T-helper 2 cell (primary cell): ENCODE measurements at places on chromosomes 2 and 18.

GRCh38 chr2:107585851-107586250 is 240.8 kb upstream of the RGPD4 start:
- no peak for DNase-seq

DNA sequence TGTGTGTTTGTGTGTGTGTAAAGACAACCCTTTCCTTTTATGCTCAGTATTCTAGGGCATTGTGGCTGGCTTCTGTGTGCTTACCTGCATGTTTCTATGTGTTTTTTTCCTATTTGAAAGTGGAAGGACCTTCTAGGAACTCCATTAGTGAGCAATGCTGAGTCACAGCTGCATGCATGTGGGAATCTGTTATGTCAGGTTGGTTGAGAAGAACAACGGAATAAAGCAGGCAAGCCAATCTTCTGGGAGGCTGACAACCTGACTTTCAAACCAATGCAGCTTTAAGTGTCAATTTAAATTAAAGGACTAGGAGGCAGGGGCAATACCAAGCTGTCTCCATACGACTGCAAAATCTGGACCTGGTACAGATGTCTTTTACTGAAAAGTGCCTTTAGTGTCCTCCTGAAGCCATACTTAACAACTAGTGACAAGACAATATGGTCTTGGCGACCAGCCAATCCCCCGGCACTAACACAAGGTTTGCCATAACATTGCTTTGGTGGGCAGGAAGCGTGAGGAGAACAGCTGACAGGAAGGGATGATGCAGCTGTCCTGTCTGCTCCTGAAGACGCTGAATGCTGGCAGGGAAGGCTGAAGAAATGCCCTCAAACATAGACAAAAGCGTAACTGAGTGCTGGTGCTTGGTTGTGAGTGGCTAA is 514.7 kb upstream of the CDH7 start:
- no peak for DNase-seq

DNA sequence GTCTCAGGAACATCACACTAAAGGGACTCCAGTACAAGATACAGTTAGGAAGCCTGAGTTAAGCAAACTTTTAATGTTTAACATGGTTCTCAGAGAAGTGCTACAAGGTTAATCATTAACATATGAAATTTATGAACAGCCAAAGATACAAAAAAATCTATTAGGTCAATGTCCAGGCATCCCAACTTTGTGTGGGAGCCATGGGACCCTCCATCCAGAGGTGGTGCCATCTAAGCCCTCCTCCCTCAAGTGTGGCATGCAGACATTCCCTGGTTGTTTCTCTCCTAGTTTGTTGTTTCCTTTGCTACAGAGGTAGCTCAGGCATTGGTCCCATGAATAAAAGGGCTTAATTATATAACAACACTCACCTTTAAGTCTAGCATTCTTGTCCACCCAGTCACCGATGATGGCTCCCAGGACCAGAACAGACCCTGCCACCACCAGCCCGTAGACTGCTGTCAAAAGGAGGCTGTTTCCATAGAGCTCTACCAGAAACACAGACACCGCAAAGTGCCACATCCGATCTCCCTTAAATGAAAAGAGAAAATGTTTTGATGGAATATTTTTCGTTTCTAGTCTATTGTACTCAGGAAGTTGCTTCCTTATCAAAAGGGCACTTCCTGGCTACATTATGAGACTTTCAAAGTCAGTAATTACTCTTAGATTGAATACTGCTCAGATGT is 5.7 kb downstream of the SLC40A1 start:
- no peak for DNase-seq

- DNase-seq, result no peak
Observed at GRCh38 chr2:208556983-208557484, 150.4 kb downstream of the PTH2R start.

- DNase-seq, result no peak
Observed at GRCh38 chr2:102770506-102770905, 8.7 kb downstream of the TMEM182 start.

DNA sequence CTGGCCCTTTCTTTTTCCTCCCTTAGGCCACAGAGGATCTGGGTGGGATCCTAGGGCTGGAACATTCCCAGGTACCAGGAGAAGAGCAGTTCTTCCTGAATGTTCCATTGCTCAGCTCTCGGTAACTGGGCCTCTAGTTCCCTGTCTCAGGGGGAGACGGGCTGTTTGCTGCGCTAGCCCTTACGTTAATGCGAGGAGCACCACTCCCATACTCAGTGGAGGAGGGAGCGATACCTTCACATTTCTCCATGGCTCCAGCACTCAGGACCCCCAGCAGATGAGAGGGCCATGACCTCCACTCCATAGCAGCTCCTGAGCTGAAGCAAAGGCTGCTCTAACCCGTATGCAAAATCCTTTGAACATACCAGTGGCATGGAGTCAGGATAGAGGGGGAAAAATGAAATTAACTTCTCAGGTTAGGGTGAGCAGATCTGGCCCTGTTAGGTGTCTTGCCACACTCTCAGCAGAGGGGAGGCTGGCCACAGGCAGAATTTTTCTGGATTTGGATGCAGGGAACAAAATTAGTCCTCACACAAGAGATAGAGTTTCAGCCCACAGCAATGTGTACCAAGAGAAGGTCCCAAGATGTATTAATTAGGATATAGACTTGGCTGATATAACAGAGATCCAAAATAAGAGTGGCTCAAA is 206.7 kb downstream of the ZFP36L2 start:
- DNase-seq, result no peak

- no peak for DNase-seq
Observed at GRCh38 chr2:137928547-137929518, 35.4 kb upstream of the HNMT start.

DNA sequence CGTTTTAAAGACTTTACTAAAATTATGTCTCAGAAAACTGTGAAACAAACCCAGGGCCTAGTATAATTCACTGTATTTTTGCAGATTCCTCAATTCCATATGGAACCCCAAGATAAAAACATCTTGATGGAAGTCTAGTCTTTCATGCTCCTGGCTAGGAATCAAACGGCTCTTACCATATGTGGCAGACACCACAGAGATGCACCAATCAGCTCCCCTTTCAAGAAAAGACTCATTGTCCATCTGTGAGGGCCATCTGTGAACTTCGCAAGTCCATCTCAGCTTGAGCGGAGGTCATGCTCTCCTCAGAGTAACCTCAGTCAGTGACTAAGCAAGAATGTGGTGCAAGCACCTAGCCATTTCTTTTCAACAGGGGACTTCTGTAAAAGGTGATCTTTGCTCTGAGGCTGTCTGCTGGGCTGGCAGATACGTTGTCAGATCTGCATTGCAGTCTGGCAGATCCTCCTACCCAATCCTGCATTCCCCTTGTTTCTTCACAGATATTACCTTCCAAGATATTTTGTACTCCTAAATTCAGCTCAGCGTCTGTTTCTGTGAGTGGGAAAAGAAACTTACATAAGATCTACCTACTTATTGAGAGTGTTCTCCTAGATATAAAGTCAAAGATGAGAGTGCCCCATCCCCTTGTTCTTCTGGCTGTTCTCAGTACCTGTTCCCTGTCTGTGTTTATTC is 419.3 kb downstream of the SPAG16 start:
- no peak for DNase-seq

DNA sequence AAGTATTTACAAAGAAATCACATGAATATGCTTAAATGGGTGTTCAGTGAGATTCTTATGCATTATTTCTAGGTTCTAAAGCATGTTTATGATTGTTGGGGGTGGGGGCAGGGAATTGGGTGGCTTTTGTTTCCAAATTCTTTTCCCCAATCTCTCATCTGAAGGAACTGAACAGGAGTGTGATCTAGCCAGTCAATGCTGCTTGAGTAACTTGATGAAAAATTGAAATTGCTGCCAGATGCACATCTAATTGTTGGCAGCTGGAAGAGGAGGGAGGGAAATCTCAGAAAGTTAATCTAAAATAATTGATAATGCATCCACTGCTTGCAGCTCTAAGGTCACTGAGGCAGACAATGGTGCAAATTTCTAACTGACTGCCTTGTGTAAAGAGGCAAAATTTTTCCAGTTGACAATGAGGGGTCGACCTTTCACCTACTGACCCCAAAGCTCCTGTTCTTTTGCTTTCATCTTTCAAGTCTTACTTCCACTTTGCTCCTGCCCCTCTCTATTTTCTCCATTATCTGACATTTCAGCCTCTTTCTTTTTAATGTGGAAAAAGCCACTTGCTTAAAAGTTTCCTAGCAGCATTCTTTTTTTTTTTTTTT is 53.3 kb downstream of the IRS1 start:
- DNase-seq, result no peak

GRCh38 chr2:69621440-69621839 is 22.1 kb downstream of the AAK1 start:
- no peak for DNase-seq

GRCh38 chr2:216023055-216023648 is 9.8 kb upstream of the MREG start:
- no peak for DNase-seq

- no peak for DNase-seq
Observed at GRCh38 chr2:69202327-69202726, 184.7 kb downstream of the GFPT1 start.

GRCh38 chr2:126244937-126245336 is 411.0 kb upstream of the GYPC start:
- DNase-seq, result no peak

GRCh38 chr2:100404411-100404810 is 13.1 kb downstream of the CHST10 start:
- DNase-seq, result no peak

- DNase-seq, result no peak
Observed at GRCh38 chr2:119134775-119135174, 23.8 kb downstream of the C1QL2 start.

DNA sequence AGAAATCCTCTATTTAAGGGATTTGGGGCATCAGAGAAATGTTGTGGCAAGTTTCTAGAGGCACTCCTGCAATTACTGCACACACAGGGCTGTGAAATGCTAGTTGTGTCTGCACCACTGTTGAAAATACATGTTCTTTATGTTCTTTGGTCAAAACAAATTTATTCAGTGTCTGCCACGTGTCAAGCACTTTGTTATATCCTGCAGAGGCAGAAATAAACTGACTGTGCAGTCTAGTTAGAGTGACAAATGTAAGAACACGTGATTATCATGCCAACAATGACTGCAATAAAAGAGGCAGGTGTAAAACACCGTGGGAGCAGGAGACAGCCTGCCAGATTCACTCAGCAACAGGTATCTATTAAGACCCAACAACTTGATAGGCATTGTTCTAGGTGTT is 423.3 kb downstream of the LRP1B start:
- DNase-seq, result no peak

DNA sequence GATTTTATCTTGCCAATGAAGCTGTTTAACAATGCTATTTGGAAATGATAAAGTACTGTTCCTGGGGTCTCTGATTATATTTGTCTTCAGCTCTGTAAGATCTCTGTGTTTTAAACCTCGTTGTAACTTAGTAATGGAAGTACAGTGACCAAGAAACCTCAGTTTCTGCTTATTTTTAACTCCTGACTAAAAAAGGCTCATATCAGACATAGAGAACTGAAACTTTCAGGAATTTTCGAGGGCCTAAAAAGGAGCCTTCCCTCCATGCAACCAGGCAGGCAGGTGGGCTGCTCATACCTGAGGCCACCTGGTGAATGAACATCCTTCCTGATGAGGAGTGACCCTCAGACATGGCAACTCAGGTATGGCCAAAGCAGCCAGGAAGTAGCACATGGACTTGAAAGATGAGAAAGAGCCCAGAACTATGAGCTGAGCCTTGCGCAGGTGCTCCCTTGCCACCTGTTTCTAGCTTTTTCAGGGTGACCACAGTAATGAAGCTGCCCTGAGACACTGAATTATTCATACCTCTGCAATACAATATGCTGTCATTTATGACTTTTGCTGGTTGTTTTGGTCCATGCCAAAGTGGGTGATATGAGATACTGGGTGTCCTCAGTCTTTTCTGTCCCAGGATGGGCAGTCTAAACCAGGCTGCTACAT is 23.9 kb downstream of the MYO3B start:
- no peak for DNase-seq

GRCh38 chr18:45539491-45539891 is 75.8 kb upstream of the SLC14A2 start:
- no peak for DNase-seq

GRCh38 chr2:54839461-54840255 is 116.2 kb downstream of the EML6 start:
- no peak for DNase-seq

- no peak for DNase-seq
Observed at GRCh38 chr2:81589406-81589805, 1284.9 kb upstream of the LRRTM1 start.

DNA sequence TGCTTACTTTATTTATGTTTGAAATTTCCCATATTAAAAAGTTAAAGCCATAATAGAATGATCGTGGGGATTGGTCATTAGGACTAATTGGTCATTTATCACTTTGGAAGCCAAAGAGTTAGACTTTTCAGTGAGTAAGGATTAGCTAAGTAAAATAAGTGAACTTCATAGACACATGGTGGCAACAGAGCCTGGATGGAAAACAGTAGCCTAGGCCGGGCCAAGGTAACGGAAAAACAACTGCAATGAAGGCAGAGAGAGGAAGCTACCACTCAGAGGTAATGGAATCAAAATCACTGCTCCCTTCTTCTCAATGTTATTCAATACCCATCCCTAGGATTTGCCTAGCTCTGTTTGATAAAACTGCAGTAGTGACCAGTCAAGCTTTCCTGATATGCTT is 4.1 kb upstream of the GCG start:
- no peak for DNase-seq

DNA sequence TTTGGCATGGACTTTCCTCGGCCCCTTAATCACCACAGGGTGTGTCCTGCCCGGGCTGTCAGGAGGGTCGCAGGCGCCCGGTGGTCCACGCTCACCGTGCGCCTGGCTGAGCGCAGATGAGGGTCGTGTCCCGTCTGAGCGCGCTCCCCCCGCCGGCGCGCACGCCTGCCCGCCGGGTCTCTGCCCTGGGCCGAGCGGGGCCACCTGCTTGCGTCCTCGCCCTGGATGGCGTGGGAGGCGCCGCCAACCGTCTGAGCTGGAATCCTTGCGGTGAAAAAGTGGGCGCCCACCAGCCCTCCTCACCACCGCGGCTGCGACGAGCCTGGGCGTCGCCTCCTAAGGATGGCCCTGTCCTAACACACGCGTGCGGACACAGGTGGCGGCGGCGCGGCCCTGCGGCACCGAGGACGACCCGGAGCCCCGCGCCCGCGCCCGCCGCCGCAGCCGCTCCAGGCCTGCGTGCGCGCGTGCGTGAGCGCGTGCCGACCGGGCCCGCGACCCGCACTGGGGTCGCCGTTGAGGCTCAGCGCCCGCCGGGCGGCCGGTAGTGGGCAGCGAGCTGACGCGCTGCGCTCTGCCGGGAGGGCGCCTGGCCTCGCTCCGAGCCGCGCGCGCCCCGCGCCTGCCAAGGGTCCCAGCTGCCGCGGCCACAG is 126.6 kb downstream of the ARHGEF4 start:
- DNase-seq, result no peak

- DNase-seq, result no peak
Observed at GRCh38 chr18:33720133-33720532, 142.1 kb downstream of the ASXL3 start.

- no peak for DNase-seq
Observed at GRCh38 chr18:46413684-46414083, 243.3 kb downstream of the LOXHD1 start.

DNA sequence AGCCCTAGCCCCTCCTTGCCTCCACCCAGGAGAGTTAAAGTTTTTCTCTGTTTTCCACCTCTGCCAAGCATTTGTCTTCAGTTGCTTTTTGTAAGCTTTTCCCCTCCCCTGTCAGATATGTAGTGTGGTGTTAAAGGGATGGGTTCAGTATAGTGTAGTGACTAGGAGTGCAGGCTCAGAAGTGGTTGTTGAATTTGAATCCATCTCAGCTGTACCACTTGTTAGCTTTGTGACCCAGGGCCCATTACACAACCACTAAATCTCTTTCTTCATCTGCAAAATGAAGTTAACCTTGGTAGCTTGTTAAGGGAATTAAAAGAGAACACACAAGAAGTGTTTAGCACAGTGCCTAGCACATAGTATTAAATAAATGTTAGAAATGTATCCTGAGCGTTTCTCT is 56.9 kb downstream of the MAP3K20 start:
- no peak for DNase-seq

- no peak for DNase-seq
Observed at GRCh38 chr2:214730248-214730647, 79.2 kb downstream of the BARD1 start.
